Kidney epithelial cell (primary cell): ENCODE measurements at places on chromosomes 3 and 15. TPM values are rescaled to one million over a fixed set of nuclear protein-coding genes. Genes with fewer than 3 reads are reported as not detected.
A peak's percentile ranks its signal among the peaks of the same experiment; 100 is the strongest.

DNA sequence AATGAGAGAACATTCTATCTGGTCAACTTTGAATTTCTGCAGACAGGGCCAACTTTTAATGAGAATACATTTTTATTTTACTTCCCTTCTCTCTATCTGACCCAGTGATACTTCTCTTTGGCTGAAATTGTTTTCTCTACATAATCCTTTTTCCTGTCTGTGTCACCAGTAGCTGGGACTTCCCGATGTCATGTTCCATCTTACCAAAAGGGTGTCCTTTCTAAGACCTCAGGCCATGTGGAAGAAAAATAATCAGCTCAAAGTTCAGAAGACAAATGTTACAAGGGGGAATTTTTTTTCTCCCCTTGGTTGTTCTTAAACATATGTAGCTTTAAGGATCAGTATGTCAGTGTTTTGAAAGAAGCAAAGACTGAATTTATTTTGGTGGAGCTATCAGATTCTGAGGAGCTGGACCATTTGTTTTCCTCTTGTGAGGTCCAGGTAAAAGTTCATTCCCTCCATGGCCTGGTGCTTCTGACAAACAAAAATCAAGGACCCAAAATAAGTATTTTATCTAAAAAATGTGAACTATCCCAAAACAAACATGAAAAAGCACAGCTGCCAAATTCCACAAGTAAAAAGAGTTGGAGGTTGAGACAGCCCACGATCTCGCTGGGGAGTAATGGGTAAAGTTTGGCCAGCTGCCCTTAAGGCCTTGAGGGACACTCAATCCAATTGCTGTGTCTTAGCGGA lies 859.4 kb upstream of the NR2F2 start:
- DNase-seq = no peak

- DNase-seq = no peak
Measured at GRCh38 chr3:107956991-107957900, 133.6 kb downstream of the CD47 start.

GRCh38 chr15:56341201-56341600 lies 24.0 kb upstream of the TEX9 start:
- DNase-seq = no peak

DNA sequence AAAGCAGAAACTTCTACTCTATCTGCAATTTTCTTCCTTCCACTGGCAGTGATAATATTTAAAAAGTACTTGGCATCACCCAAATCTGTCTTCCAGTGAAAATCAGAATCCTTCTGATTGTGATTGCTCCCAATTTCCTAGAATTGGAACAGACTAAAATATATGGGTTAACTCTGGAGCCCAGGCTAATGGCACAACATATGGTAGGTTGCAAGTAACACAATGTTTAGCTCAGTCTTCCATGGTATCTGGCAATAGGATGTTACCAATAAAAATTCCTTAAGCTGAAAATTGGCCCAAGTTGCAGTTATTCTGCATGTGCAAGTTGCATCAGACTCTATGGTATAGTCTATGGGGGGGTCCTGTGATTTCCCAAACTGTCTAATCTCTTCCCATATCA lies 273.5 kb upstream of the ADAMTS9 start:
- DNase-seq = no peak

- no peak for DNase-seq
Measured at GRCh38 chr15:68313501-68314410, 36.2 kb downstream of the FEM1B start.

- peak; percentile 88 for DNase-seq
Measured at GRCh38 chr15:62647202-62647842, 395.2 kb upstream of the TPM1 start.

Gene WDR72
- 0.38 and 0.62 TPM in 2 replicates for total RNA-seq

Gene UBL7
- total RNA-seq = 65.2 and 70.4 TPM in 2 replicates

Gene SMC4
- 23.1 and 39.2 TPM in 2 replicates for total RNA-seq

Gene ILDR1
- 3.7 and 4.4 TPM in 2 replicates for total RNA-seq

Gene CTXND1
- total RNA-seq = under 0.01 TPM in 1 of 2 replicates, not detected in the other

Gene TEX55
- total RNA-seq = not detected in 2 replicates

Gene CSPG5
- 0.48 and 0.71 TPM in 2 replicates for total RNA-seq

Gene CGNL1
- 2.1 and 2.8 TPM in 2 replicates for total RNA-seq
